ENCODE measurements at places on chromosomes 12 and 14.

- DNase-seq: no peak
Observed at GRCh38 chr12:106194351-106194750, 53.5 kb downstream of the CKAP4 start.

GRCh38 chr14:64202716-64203115 lies 91.5 kb downstream of the ESR2 start:
- no peak for DNase-seq

- DNase-seq: no peak
Observed at GRCh38 chr12:57693317-57693658, 644 bp upstream of the OS9 start.

DNA sequence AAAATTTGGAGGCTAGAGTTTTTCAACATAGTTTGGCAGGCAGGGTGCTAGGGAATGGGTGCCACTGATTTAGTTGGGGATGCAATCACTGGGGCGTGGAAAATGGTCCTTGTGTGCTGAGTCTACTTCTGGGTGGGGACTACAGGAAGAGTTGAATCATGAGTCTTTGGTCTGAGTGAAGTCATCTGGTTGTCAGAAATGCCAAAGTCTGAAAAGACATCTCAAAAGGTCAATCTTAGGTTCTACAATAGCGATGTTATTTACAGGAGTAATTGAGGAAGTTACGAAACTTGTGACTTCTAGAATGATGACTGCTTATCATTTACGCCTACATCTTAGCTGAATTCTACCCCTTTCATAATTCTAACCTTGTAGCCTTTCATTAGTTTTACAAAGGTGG lies 209.1 kb downstream of the NUBPL start:
- DNase-seq: no peak

DNA sequence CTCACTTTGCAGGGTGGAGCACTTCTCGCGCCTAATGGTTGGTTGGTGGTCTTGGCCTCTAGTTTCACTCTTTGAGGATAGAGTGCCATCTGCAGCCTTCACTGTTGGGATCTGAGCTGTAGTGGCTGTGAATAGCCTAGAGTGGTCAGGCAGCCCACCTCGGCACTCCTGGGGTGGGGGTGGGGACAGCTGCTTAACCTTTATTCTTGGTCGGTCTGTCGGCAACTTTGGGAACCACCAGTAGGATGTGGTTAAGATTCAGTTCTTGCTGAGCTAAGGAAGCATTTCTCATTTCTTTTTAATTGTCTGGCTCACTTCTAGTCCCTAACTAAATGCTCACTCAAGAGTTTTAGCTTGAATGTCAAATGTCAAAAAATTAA lies 21.1 kb downstream of the TMBIM6 start:
- DNase-seq: no peak

DNA sequence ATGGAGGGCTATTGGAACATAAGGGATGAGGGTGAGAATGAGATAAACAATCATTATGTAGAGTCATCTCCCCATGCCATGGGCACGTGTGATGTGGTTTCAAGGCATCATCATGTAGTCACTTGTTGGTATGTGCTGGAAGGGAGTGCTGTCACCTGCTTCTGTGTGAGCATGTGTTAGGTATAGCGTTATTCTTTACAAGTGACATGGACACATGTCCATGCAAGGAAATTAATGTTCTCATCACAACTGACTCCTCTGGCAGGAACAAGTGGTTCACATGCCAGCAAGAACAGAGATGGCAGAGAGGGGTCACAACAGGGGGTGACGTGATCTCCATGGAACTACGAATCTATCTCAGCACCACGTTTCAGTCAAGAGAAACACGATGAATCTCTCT lies 815.8 kb downstream of the BCL11B start:
- DNase-seq: no peak

DNA sequence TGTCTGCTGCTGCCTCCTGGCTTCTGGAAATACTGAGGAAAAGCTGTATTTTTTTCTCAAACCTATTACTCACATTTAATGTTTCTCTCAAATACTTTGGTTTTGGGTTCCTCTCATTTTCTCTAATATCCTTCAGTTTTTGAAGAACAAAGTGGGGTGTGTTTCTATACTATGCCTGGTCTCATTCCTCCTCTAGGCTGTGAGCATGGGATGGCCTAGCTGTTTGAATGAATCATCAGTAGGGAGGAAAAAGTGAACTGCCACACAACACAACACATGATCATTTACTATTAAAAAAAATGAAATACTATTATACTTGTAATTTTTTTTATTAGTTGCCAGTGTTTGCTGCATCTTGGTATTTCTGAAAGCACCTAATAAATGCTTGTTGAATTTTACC lies 11.3 kb upstream of the SMCO3 start:
- DNase-seq: no peak

DNA sequence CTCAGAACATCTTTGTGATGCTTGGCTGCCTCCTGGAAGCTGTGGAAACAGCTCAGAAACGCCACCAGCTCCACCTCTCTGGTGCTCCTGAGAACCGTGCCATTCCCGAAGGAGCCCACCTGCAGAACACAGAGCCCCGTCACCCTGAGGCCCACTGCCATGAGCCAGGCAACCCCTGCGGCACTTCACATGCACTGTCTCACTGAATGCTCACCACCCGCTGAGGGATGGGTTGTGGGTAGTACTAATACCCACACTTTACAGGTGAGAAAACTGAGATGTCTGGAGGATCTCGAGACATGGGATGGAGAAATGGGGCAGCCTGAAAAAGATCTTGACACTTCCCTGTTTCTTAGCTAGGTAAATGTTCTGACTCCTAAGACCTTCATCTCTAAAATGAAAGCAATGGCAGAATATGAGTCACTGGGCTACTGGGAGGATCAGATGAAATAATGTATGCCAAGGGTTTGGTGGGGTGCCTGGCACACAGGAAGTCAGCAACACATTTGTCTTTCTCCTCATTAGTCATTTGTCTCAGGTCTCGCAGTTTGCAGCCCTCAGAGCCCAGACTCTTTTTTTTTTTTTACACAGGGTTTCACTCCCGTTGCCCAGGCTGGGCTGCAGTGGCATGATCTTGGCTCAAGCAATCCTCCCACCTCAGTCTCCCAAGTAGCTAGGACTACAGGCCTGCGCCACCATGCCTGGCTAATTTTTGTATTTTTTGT lies 5.3 kb downstream of the OASL start:
- DNase-seq: peak; percentile 43

GRCh38 chr14:96843137-96843536 lies 46.0 kb downstream of the VRK1 start:
- DNase-seq: no peak

DNA sequence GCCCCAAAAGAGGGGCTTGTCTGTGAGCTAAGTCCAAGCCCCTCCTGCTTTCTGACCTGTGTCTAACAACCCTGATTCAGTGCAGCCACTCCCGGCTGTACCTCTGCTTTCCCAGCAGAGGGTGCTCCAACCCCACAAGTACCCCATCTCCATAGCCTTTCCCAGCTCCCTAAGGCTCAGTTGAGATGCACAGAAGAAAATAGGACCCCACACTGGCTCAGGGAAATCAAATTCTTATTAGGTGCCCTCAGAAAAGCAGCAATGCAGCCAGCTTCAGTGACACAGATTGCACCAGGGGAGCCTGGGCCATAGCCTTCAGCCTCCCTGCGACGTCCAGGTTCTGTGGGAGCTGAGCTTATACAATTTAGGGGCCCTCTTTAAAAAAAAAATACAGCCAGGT lies 49.9 kb downstream of the LRRC74A start:
- no peak for DNase-seq

GRCh38 chr12:124267205-124267778 lies 27.6 kb upstream of the RFLNA start:
- DNase-seq: no peak

DNA sequence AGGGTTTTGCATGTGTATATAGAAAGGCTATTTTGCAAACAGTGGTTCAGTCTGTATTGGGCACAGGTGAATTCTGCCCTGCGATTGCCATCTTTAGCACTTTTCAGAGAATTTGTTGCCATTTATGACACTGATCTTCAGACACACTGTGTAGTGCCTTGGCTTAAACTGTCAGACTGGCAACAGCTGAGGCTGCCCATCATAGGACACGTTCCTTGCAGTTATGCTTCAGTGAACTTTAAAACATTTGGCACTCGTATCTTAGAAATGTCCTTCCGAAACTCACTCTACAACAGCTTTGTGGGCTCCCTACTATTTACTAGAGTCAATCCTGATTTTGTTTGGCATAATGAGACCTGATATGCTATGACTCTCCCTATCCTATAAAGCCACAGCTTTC lies 29.1 kb downstream of the AP5M1 start:
- DNase-seq: no peak

- DNase-seq: no peak
Observed at GRCh38 chr14:103529383-103530365, 678 bp downstream of the TRMT61A start.

GRCh38 chr14:56846970-56847930 lies 37.0 kb upstream of the OTX2 start:
- no peak for DNase-seq

DNA sequence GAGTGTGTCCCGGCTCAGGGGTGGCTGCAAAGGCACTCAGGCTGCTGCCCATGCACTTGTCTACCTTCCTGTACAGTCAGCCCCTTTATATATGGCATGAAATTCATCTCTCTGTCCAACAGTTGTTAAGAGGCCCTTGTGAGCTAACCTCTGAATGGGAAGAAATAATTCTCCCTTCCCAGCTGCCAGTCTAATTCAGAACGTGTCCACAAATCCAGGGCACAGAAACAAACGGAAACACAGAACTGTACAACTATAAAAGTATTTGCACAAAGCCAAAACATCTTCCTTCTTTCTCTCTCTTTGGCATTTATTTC lies 849 bp downstream of the KRT5 start:
- DNase-seq: no peak

- no peak for DNase-seq
Observed at GRCh38 chr12:19316425-19316824, 122.9 kb upstream of the AEBP2 start.

GRCh38 chr12:129659961-129660622 lies 243.7 kb downstream of the TMEM132D start:
- DNase-seq: no peak

DNA sequence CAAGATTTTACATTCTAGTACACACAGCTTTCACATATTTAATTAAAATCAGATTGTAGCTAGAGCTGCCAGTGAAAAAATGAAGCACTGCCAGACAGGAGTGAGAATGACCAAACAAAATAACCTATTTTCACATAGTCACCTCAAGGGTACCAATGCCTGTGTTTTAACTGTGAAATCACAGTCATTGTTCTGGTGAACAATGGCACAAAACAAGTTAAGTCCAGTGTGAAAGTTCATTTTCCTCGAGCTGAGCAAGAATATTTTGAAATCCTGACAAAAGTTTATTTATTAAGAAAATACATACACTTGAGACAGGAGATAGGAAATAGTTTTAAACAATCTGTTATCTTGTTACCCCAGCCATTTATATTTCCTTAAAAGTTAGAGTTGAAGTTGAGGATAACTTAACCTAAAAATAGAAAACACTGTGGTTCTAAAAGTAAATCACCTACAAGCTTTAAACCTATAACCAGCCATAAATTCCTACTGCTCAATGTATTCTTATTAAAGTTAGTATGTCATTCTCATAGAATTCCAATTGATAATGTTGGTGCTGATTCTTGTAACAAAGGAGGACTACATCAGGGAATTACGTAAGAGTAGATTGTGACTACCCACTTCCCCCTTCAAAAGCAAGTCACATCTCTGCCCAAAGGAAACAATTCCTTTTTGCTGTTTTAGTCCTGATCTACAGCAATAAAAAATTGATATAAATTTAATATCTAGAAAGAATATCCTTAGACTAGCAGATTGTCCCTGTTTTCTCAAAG lies 15.9 kb downstream of the DENND5B start:
- DNase-seq: no peak

DNA sequence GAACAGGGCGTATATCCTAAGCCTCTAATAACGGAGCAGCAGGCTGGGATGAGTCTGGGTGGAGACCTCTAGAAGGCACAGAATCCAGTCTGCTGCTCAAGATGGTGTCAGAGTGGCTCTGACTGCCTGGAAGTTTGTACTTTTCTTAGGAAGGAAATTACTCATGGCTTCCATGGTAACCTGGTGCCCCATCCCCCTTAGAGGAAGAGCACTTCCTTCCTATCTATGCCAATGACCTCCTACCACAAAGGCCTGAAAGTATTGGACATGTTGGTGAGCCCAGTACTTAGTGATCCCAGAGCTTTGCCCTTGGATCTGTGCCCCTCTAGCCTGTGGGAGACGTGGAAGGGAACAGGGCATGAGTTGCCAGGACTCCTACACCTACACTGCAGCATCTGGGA lies 1.5 kb downstream of the BATF start:
- no peak for DNase-seq

- DNase-seq: no peak
Observed at GRCh38 chr12:51920046-51920445, 12.7 kb downstream of the ACVRL1 start.

GRCh38 chr14:101217080-101217463 lies 313.6 kb upstream of the RTL1 start:
- no peak for DNase-seq

GRCh38 chr12:8466241-8466640 lies 10.5 kb downstream of the CLEC6A start:
- DNase-seq: no peak

DNA sequence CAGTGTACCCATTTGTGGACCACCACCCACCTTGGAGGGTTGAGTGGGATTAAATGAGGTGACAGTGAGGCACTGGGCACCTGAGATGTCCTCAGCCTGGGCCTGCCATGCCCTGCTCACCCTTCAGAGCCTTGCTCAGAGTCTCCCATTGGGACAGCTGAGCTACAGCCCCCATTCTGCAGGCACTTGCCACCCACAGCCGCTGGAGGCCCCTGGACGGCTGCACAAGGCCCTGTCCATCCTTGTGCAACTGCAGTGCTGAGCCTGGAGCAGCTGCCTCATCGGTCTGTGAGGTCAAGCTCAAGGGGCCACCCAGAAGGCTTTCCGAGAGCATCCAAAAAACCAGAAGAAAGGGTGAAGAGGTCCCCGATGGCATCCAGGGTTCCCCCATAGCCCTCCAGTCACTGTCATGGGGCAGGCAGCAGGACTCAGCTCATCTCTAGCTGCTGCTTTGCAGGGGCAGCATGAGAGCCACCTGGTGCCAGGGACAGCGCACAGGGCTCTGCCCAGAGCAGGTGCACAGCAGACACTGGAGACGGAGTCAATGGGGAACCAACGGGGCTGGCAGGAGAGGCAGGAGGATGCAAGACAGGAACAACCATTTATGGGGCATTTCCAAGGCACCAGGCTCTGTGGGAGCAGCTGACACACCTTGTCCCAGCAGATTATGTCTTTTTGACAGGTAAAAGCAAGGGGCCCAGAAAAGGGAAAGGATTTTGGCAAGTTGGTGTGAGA lies 84.6 kb downstream of the ARL6IP4 start:
- DNase-seq: no peak

GRCh38 chr12:105920161-105920684 lies 218.5 kb downstream of the NUAK1 start:
- DNase-seq: no peak

DNA sequence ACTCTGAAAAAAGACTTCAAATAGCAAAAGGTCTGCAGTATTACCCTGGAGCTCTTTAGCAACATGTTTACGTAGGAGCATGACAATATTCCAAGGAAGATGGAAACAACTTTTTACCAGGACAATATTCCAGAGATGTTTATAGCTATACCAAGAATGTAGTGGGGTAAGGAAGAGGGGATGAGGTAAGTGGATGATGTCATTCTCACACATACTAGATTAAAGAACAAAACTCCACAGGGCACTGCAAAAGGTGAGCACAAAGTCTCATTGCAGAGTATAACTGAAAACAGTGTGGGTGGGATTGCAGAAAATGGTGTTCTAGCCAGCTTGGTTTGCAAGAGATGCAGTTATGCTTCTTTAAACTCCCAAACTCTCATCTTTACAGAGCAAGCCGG lies 8.4 kb downstream of the CMTM5 start:
- DNase-seq: no peak
